ENCODE measurements at places on chromosomes 2 and 18. TPM values are rescaled to one million over a fixed set of nuclear protein-coding genes. Genes with fewer than 3 reads are reported as not detected.
A peak's percentile ranks its signal among the peaks of the same experiment; 100 is the strongest.

ALKAL2 gene
- total RNA-seq: 0.18 TPM

LRRC30 gene
- not detected for total RNA-seq

RSAD2 gene
- total RNA-seq: 2.4 TPM

ITGB1BP1 gene
- total RNA-seq: 115 TPM

BMP10 gene
- total RNA-seq: not detected

VWC2L gene
- not detected for total RNA-seq

GRCh38 chr2:5730386-5730785, 38.2 kb downstream of the SOX11 start:
- no peaks in the 10 kb centered on the region for H3K36me3 ChIP-seq
- peaks cover 7% of the 10 kb centered on the region for H3K27me3 ChIP-seq
- H3K4me1 ChIP-seq: no peaks in the 10 kb centered on the region
- no peak for DNase-seq
- no peak overlapping the region for H3K4me3 ChIP-seq
- H3K27ac ChIP-seq: no peak overlapping the region

GRCh38 chr18:26536664-26537063, 11.7 kb downstream of the KCTD1 start:
- H3K4me3 ChIP-seq: no peak overlapping the region
- H3K4me1 ChIP-seq: no peaks in the 10 kb centered on the region
- H3K27me3 ChIP-seq: no peaks in the 10 kb centered on the region
- H3K36me3 ChIP-seq: no peaks in the 10 kb centered on the region
- no peak overlapping the region for H3K27ac ChIP-seq

DNA sequence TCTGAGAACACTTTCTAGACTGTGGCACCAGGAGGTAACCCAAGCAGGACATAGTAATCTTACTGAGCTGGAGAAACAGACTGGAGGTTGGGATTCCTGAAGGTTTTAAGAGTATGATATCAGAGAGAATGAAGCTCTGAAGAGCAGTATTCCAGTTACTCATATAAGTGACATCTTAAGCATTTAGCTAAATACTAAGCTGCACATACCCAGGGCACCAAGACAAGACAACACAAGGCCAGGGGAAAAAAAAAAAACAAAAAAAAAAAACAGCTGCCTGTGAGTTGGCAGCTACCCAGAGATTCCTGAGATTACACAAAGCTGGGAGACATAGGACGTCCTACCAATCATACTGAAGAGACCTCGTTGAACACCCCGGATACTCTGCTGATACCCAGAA, 175.8 kb downstream of the SRBD1 start:
- no peak overlapping the region for H3K4me3 ChIP-seq
- H3K36me3 ChIP-seq: peaks cover 3% of the 10 kb centered on the region
- H3K27me3 ChIP-seq: no peaks in the 10 kb centered on the region
- H3K4me1 ChIP-seq: no peaks in the 10 kb centered on the region

DNA sequence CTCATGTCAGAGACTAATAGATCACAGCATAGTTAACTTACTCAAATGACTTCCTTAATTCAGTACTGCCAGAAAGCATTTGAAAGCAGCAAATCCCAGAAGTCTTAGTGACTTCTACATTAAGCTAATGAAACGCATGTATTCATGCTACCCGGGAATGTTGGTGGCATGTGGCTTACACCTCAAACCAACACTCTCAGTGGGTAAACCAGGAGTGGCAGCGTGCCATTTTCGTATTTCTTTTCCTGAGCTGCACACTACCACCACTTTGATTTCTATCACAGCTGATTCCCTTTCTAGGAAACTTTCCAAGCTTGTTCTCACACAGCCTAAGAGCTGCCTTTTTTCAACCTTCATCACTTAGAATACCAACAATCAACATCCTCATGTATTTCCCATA, 646.6 kb downstream of the NRXN1 start:
- H3K27ac ChIP-seq: no peak overlapping the region
- no peak overlapping the region for H3K4me3 ChIP-seq
- no peaks in the 10 kb centered on the region for H3K4me1 ChIP-seq
- no peak for DNase-seq
- H3K27me3 ChIP-seq: peaks cover 2% of the 10 kb centered on the region

DNA sequence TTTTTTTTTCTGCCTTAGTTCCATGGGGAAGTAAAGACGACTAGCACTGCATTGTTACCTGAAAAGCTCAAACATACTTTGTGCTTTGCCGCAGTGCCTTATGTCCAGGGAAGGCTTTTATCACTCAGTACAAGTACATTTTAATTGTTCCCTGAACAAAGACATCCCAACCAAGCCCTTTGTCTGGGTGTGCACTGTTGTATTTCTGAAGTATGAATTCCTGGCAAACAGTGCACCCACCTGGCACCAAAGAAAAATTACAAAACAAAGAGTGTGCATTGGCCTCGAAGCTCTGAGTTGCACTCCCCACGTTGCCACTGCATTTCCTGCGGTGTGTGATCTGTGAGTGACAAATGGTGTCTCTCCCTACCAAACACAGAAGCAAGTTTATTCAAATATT, 858.5 kb upstream of the PIK3C3 start:
- H3K27ac ChIP-seq: no peak overlapping the region
- H3K27me3 ChIP-seq: no peaks in the 10 kb centered on the region
- no peak overlapping the region for H3K4me3 ChIP-seq
- no peaks in the 10 kb centered on the region for H3K36me3 ChIP-seq
- no peak for DNase-seq
- H3K4me1 ChIP-seq: no peaks in the 10 kb centered on the region

- no peak overlapping the region for H3K4me3 ChIP-seq
- H3K27me3 ChIP-seq: no peaks in the 10 kb centered on the region
- no peaks in the 10 kb centered on the region for H3K4me1 ChIP-seq
- H3K27ac ChIP-seq: no peak overlapping the region
- no peak for DNase-seq
Observed at GRCh38 chr2:217360111-217360510, 500.2 kb upstream of the TNP1 start.

DNA sequence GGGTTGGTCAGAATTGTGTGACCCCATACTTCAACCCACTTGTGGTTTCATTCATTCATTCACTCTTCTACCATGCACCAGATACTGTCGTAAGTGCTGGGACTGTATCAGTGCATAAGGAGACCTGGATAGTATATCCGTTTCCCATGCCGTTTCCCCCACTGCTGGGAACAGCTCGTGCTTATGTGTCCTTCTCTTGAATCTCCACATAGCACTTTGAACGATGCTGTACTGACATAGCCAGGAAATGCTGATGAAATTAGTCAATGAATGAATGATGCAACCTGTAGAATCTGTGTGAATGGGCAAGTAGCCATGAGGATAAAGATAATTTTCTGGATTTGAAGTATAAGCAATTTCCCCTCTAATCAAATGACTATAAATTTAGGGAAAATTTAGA, 276.1 kb downstream of the BCL2 start:
- H3K36me3 ChIP-seq: peaks cover 9% of the 10 kb centered on the region
- no peak for DNase-seq
- peaks cover 27% of the 10 kb centered on the region for H3K27me3 ChIP-seq
- H3K4me3 ChIP-seq: no peak overlapping the region

DNA sequence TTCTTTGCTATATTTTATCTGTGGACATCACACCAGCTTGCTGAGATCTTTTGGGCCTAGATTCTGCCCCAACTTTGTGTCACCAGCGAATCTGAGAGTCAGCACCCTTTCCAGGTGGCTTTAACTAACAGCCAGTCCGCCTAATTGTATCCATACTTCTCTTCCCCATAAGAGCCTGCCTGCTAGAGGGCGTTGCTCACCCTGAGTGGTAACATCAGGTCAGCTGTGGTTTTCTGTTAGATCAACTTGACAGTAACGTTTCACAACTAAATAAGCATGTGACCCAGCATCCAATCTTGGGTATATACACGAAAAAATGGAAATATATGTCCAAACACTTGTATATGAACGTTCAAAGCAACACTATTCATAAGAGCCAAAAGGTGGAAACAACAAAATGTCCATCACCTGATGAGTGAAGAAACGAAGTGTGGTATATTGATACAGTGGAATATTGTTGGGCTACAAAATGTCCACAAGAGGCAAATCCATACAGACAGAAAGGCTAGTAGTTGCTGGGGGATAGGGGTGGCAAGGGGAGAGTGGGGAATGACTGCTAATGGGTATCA, 24.9 kb downstream of the EFHD1 start:
- H3K4me1 ChIP-seq: no peaks in the 10 kb centered on the region
- no peaks in the 10 kb centered on the region for H3K27me3 ChIP-seq
- no peak for DNase-seq
- H3K4me3 ChIP-seq: no peak overlapping the region
- H3K36me3 ChIP-seq: no peaks in the 10 kb centered on the region
- no peak overlapping the region for H3K27ac ChIP-seq

DNA sequence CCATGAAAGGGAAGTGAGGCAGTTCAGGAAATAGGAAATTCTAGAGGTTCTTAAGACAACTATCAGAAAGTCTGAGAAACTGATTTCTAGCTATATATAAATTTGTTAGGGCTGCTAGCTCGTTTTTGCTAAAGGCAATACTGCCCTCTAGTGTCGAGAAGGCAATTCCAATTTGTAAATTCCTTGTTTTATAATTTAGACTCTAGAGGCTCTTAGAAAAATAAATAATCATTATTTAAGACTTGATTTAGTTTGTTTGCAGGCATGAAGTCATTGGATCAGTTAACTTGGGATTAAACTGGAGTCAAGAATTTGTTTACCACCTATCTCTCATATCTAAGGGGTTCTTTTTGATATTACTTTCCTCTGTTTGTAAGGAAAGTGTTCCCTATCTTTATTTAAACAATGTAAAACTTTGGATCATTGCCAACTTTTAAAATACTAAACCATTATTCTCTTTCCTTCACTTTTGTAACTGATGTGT, 66.2 kb downstream of the ACVR2A start:
- peaks cover 11% of the 10 kb centered on the region for H3K4me1 ChIP-seq
- DNase-seq: peak; percentile 4
- no peak overlapping the region for H3K27ac ChIP-seq

- no peak overlapping the region for H3K4me3 ChIP-seq
- H3K36me3 ChIP-seq: peaks cover 42% of the 10 kb centered on the region
- no peaks in the 10 kb centered on the region for H3K4me1 ChIP-seq
- no peaks in the 10 kb centered on the region for H3K27me3 ChIP-seq
- no peak for DNase-seq
- no peak overlapping the region for H3K27ac ChIP-seq
Observed at GRCh38 chr2:135144343-135144742, 92.3 kb downstream of the RAB3GAP1 start.

- DNase-seq: peak; percentile 35
- H3K4me3 ChIP-seq: peak overlapping the region; percentile 60
- peaks cover 40% of the 10 kb centered on the region for H3K4me1 ChIP-seq
- H3K27ac ChIP-seq: peak overlapping the region; percentile 66
- peaks cover 12% of the 10 kb centered on the region for H3K36me3 ChIP-seq
- H3K27me3 ChIP-seq: peaks cover 4% of the 10 kb centered on the region
Observed at GRCh38 chr18:13455960-13456481, 237.5 kb downstream of the LDLRAD4 start.

GRCh38 chr18:12849548-12849947, 34.5 kb downstream of the PTPN2 start:
- peaks cover 44% of the 10 kb centered on the region for H3K36me3 ChIP-seq
- DNase-seq: no peak

DNA sequence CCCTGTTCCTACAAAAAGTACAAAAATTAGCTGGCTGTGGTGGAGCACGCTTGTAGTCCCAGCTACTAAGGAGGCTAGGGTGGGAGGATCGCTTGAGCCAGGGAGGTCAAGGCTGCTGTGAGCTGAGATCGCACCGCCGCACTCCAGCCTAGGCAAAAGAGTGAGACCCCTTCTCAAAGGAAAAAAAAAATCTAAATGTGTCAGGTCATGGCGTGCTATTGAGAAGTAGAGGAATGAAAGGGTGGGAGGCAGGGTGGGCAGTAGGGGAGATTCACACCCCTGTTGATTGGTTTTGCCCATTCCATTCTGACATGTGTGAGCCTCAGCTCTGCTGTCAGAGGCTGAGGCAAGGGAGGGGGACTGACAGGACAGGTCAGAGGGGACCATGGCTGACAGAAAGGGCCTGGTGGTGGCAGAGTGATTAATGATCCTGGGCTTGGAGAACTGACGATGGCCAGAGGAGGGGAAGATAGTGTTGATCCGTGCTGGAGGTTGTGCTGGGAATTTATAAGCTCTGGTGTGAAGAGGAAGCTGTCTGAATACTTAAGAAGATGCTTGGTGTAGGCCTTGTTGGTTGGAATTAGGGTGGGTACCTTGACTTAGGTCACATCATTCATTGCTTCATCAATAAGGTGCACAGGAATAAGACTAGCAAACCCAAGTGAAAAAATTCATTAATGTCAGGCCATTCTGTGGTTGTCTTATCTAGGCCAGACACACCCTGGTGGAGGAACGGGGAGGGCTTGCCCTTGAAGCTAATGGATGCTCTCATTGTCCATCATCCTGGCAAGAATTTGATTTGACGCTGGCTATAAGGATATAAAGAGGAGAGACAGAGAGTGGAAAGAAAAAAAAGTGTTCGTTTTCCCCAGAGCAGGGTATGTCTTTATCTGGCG, 19.1 kb upstream of the SMARCAL1 start:
- no peaks in the 10 kb centered on the region for H3K36me3 ChIP-seq
- H3K4me1 ChIP-seq: peaks cover 7% of the 10 kb centered on the region
- peaks cover 5% of the 10 kb centered on the region for H3K27me3 ChIP-seq

DNA sequence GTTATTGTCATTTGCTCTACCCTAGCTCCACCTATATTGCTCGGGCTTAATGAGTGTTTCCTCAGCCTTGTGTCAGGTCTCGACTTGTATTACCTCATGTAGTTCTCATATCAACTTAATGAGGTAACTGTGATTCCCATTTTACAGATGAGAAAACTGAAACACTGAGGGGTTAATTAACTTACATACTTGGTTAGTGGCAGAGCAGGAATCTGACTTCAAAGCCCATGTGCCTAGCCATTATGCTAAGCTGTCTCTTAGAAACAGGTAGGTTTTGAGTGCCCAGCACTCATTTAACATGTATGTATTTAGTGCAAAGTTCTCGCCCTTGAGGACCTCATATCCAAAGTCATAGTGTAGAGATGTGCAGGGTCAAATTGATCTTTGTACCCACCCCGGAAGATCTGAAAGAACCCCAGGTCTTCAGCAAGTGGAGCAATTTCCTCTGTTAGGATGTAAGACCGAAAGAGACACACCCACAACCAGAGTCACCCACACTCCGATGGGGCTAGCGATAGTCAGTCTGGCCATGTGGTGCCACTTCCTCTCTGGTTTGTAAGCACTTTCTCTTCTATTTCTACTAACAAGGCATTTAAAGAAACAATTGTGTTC, 121.0 kb upstream of the SLC39A10 start:
- H3K27me3 ChIP-seq: no peaks in the 10 kb centered on the region
- H3K4me1 ChIP-seq: peaks cover 96% of the 10 kb centered on the region
- peak; percentile 77 for DNase-seq
- H3K4me3 ChIP-seq: peak overlapping the region; percentile 65
- H3K36me3 ChIP-seq: peaks cover 17% of the 10 kb centered on the region

- no peak overlapping the region for H3K27ac ChIP-seq
- H3K36me3 ChIP-seq: no peaks in the 10 kb centered on the region
- no peak overlapping the region for H3K4me3 ChIP-seq
- H3K4me1 ChIP-seq: peaks cover 5% of the 10 kb centered on the region
- peaks cover 11% of the 10 kb centered on the region for H3K27me3 ChIP-seq
Observed at GRCh38 chr2:118250001-118250400, 161.7 kb downstream of the INSIG2 start.

GRCh38 chr2:198168651-198169050, 364.3 kb downstream of the PLCL1 start:
- no peak overlapping the region for H3K27ac ChIP-seq
- no peaks in the 10 kb centered on the region for H3K4me1 ChIP-seq
- no peak for DNase-seq
- no peaks in the 10 kb centered on the region for H3K36me3 ChIP-seq
- peaks cover 3% of the 10 kb centered on the region for H3K27me3 ChIP-seq

- no peak overlapping the region for H3K27ac ChIP-seq
- H3K27me3 ChIP-seq: no peaks in the 10 kb centered on the region
- H3K36me3 ChIP-seq: no peaks in the 10 kb centered on the region
- H3K4me1 ChIP-seq: peaks cover 9% of the 10 kb centered on the region
Observed at GRCh38 chr2:129062146-129062912, 743.7 kb upstream of the HS6ST1 start.

Measured in activated T-helper 1 cell treated with anti-CD3 and anti-CD28 coated beads, Interleukin-12 subunit alpha, Interleukin-12 subunit beta, Interleukin-2, Interleukin-4 antibody, amounts not matched to agents 30 ng/mL and 10 ng/mL and 1 ng/mL, durations not matched to agents 14 hours and 24 hours and 36 hours (primary cell).